ENCODE measurements at places on chromosomes 5 and 9.
A peak's percentile ranks its signal among the peaks of the same experiment; 100 is the strongest.

DNA sequence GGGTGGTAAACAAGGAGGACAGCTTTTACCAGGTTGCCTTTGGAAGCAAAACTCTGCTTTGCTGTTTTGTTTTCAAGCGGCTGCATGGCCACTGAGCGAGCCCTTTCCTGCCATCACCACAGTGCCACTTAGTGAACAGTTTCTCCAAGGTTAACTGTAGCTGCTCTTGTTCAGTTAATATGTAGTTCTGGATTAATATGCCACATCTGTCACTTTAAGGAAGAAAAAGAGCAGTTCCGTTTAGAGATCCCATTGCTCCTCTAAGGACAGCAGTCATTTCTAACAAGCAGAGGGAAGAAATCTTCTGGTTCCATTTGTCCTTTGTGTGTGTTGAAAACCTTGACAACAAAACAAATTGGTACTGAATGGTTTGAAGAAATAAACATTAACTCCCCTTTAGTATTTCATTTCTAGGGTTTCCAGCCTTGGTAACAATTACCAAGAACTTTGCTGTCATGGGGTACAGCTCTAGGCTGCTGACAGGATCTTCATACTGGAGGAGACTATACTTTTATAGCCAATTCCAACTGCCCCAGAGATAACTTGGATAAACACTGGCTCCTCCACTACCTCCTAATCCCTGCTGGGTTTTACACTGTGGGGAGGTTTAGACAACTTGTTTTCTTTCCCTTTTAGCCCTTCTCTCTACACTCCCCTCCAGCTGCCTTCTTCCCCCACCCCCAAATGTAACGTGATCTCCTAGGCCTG, 10.3 kb upstream of the ABL1 start:
- peak; percentile 90 for DNase-seq

GRCh38 chr5:114185274-114185673, 176.6 kb upstream of the KCNN2 start:
- peak; percentile 52 for DNase-seq

- DNase-seq = no peak
Measured at GRCh38 chr9:22148876-22149637, 140.0 kb upstream of the CDKN2B start.

DNA sequence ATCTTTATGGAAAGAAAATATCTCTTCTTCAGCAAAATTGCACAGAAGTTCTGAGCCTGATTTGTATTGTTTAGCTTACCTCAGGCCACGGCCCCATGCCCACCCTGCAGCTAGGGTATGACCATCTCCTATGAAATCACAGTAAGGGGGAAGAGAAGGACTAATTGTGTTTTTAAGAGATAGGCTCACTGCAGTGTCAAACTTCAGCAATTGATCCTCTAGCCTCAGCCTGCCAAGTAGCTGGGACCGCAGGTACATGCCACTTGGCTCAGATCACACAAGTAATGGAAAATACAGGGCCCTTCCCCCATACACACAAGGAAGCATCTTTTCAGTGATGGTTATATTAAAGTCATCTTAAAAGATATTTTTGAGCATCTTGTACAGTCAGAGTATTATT, 60.0 kb downstream of the DMAC1 start:
- no peak for DNase-seq

DNA sequence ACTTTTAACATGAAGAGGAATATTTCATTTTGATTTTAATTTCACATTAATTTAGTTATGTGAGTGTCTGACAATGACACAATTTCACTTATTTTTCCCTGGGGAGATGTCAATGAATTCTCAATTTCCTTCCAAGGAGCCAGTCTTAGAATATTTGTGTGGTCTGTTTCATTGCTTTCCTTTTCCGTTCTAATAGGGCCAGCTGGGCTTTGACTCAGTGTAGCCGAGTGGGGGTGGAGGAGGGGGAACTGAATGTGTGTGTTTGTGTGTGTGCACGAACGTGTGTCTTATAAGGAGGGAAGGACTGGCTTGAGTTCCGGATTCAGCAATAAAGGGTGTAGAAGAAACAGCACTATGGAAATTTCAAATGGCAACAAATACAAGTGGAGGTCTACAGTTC, 100.0 kb downstream of the BASP1 start:
- DNase-seq = no peak

DNA sequence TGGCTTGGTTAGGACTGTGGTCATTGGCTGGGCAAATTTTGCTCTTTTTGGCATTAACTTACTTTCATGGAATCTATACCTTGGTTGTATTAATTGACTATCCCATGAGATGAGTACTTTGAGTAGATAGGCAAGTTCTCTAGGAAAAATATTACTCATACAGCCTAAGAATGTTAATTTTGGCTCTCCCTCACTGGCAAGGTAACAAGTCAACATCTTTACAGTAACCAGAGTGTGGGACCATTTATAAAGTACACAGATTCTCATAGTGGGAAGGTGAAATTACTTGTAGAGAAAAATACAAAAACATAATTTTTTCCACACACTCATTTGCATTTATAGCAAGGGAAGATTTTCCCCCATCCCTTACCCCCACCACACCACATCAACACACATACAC, 154.6 kb upstream of the ZNF608 start:
- DNase-seq = no peak
